ENCODE measurements at places on chromosomes 13 and 19. TPM values are rescaled to one million over a fixed set of nuclear protein-coding genes. Genes with fewer than 3 reads are reported as not detected.

PDE4C gene
- polyA plus RNA-seq = 0.07 TPM

LGALS7 gene
- polyA plus RNA-seq = 7.4 TPM

SLC15A1 gene
- polyA plus RNA-seq = 0.03 TPM

CATSPERD gene
- polyA plus RNA-seq = not detected

KCNRG gene
- polyA plus RNA-seq = 0.37 TPM
